Motor neuron (in vitro differentiated cells): ENCODE measurements at places on chromosomes 1 and 21.

DNA sequence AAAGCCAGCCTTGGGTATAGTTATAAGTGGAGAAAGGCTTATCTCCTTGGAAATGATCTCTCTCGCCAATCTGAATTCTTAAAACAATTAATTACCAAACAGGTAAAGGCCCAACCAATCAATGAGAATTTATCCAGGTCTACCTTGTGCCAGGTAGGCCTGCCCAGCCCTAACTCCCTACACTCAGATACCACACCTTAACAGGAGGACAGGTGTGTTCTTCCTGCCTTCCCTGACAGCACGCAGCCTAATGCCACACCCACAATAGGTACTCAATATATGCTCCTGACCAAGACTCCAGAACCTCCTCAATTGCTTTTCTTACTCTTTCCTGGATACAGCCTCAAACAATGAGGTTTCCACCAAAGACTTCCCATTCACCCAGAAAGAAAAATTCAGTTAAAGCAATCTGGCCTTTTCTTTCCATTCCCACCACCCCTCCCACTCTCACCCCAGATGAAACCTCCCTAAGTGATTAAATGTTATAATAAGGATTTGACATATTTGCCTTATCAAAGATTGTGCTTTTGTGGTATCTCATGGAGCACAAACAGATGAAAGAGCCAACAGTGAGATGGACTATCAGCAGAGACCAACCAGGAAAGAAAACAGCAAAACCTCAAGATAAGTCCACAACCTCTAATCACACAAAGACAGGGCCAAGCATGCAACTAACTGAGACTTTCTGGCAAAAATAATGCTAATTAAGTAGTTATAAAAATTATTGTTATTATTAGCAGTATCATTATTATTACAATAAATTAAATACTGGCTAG lies 25.6 kb downstream of the TRABD2B start:
- no peak for ATAC-seq

DNA sequence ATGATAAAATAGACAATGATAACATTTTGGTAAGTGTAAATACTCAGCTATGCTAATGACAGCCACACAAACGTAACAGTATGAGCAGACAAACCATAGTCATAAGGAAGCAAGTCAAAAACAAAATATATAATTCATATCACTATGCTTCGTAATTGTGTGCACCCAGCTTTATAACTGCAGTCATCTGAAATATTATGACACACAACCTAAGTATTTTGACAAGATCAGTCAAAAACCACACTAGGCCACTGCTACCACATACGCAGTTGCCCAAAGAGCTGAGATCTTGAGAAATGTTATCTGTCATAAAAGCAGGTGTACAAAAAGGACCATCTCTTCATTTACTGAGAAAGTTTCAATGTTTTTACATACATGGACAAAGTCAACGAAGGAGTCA lies 26.0 kb downstream of the RNASEL start:
- no peak for ATAC-seq

- peak; percentile 97 for ATAC-seq
Observed at GRCh38 chr1:79847700-79848099, 841.2 kb upstream of the ADGRL4 start.

DNA sequence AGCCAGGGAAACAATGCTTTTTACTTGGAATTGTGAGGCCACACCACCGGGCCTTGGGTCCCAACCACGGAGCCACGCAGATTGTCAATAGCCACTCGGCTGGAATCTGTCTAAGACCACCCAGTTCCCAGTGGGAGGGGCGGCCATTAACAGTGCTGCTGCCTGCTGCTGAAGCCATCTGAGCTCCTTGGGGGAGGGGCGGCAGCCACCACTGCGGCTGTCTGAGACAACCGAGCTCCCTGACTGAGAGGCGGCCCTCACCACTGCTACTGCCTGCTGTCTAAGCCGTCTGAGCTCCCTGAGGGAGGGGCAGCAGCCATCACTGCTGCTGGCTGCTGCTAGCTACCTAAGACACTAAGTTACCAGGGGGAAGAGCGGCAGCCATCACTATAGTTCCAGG lies 64.3 kb downstream of the DMRTA2 start:
- no peak for ATAC-seq

DNA sequence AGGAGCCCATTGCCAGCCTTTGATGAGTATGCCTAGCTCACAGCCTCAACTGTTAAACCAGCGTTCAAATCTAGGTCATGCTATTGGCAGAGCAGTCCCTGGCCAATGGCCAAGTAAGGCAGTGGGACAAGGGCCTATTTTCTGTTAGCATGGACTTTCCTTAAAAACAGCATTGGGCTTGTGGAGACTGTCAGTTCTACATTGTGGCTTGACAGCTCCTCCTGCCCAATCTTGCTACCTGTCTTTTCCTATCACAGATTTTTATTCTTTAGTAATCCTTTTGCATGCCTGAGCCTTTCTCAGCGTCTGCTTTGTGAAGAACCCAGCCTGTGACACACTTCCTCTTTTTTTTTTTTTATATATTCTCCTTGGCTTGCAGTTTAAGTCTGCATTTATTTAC lies 56.4 kb downstream of the DIP2A start:
- no peak for ATAC-seq

- ATAC-seq, result no peak
Observed at GRCh38 chr1:183243161-183244050, 57.3 kb downstream of the LAMC2 start.

DNA sequence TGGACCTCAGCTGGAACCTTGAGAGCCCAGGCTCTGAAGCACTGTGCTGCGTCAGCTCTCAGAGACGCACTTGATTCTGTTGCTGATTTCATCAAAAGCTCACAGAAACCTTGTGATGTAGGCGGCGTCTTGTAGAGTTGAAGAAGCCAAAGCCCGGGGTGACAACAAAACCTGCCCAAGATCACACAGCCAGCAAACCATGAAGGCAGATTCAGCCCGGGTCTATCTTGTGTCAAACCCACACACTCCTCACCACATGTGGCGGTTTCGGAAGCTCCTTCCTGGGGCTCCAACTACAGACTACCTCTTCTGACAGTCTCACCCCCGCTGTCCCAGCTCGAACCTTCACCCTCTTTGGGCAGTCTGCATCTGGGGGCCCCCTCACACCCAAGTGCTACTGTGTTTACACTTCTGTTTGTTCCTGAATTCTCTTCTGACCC lies 50.4 kb downstream of the TENT5C start:
- no peak for ATAC-seq

GRCh38 chr1:245829826-245830225 lies 675.0 kb downstream of the KIF26B start:
- no peak for ATAC-seq

DNA sequence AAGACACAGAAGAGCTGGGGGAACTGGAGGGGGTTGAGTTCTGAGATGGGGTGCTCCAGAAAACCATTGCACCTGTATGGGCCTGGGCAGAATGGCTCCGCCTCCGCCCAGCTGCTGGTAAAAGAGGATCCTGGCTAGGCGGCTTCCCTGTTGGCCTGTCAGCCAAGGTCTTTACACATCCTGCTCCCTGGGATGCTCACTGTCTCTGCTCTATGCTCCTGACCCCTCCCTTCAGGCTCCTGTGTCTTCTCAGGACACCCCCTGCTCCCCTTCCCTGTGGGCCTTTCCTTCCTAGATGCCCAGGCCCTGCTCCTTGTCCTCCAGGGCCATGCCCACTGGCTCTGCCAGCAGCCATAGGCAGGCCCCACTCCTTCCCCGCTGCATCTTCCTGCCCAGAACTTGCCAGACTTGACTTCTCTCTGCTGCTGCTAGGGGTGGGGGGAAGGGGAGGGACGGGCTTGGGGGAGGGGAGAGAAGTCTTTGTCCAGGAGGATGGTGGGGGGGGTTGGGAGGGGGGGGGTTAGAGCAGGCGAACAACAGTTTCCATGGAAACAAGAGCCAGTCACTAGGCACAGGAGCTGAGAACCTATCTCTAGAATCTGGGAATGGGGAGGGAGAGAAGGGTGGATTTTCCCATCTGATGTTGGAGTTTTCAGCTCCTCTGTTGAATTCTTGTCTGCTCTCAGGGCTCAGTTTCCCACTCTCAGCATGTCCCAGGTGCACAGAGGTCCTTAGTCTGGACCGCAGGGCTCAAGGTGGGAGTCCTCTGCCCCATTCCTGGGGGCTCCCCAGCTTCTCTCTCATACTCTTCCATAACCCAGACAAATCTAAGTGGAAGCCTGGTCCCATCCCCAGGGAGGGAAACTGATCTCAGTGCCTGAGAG lies 10.6 kb downstream of the CELSR2 start:
- peak; percentile 19 for ATAC-seq

DNA sequence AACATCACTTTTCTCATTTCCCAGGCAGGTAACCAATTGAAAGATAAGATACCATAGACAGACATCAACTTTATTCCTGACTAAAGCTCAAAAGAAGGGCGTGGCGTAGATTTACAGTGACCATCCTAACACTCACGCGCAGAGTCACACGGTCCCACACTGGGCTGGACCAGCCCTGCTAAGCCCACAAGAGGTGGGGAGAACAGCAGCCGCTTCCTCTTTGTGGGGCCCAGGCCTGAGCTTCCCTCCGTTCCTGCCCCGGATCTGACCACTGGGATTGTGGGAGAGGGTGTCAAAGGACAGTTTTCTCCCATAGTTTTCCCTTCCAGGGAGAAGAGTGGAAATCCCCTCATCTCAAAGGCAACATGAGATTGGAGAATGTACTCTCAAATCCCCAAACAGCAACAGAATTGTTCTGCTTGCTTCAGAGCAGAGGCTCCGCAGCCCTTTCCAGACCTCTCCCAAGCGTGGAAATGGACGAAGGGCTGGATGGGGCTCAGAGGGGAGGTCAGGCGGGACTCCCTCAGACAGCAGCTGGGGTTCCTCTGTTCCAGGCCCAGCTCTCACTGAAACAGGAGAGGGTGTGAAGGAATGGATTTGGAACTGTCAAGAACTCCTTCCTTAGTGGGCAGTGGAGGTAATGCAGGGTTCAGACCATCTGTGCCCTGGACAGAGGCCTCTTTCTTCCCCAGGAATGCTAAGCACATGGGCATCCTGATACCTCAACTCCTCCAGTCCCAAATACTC lies 33.7 kb downstream of the L1TD1 start:
- no peak for ATAC-seq

DNA sequence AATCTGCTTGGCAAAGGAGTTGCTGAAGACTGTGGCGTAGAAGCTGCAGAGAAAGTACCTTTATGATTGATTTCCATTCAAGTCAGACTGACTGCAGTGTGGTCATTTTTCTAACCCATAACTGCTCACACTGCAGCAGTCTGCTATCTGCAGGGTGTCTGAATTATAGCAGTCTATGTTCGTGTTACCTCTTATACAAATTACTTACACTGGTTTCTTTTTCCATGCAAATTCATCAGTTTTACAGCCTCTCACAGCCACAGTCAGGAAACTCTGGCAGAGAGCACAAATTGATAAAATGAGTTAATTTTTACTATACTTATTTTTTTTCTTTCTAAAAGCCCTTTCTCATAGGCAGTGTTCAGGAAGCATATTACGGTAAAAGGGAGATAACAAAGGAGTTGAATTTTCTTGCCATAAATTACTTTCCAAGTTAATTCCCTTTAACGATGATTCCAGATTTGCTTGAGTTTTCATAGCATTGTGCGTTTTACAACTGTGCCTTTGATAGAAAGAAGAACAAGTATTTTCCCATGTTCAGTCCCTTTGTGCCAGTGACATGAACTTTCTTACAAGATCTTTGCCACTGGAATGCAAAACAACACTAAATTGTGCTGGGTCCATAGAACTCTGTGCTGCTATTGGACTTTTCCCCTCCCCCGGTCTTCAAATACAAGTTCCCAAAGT lies 261.5 kb downstream of the NFIA start:
- no peak for ATAC-seq

DNA sequence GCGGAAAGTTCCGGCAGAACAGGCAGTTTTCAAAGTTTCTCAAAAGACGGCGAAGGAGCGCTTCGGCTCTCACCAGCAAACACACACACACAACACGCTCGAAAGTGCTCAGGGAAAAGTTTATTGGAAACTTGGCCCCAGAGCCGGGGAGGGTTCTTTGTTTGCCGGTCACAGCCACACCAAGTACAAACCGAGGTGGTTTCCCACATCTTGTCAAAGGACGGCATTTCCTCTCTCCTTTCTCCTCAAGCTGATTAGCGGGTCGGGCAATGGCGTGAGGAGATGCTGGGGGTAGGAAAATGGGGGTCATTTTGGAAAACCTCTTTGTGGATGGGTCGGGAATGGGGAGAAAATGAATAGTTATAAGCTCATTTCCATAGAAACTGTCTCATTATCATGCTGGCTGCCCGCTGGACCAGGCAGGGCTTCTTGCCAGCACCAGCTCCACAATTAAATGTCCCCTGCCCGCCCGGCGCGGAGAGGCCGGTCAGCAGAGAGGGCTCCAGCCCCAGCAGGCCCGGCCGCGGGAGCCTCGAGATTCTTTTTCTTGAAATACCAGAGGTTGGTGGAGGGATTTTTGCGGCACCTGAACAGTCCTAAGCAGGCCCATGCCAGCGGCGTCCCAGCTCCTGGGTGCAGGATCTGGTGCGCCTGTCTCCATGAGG lies 92.3 kb downstream of the PRDM16 start:
- ATAC-seq, result no peak

GRCh38 chr21:46448108-46448507 lies 10.6 kb upstream of the DIP2A start:
- no peak for ATAC-seq

DNA sequence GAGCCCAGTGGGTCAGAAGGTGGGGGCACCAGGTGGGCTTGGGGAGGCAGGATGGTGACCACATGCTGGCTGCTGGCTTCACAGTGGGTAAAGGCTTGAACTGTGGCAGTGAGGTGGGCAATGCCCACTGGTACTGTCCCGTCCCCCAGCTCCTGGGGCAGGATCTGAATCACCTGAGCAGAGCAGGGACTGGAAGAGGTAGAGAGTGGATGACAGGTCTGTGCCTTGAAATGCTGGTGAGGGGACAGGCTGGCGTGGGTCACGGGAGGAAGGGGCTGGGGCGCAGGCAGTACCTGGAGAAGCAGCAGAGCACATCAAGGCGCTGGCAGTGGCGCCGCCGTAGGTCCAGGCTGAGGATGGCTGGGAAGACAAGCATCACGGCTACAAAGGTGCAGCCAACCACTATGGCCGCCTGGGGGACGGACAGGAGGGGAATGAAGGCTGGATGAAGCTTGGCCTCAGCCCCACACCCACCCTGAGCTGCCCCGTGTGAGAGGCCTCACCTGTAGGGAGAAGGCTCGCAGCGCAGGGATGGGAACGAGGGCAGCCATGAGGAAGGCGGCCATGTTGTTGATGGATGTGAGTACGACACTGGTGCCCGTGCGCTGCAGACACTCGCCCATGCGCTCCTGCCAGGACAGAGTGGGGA lies 14.9 kb downstream of the PTCH2 start:
- ATAC-seq, result no peak

- ATAC-seq, result no peak
Observed at GRCh38 chr1:63590166-63590560, 3.0 kb upstream of the PGM1 start.

DNA sequence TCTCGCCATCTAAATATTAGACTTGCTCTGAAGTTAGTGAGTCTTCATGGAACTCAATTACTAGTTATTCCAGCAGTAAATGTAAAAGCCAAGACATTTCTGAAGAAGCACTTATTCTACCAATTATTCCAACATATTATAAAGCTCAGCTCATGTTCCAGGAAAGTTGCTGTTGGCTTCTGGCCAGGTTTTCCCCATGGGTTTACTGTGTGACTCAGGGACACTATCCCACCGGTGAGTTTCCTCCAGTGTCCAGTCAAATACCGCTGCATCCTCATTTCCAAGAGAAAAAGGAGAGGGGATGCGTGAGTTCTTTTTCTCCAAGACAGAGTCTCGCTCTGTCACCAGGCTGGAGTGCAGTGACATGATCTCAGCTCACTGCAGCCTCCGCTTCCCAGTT lies 9.2 kb upstream of the HHIPL2 start:
- ATAC-seq, result no peak
